ENCODE measurements at places on chromosomes 4 and X.

GRCh38 chrX:136525738-136526606 lies 6.0 kb upstream of the VGLL1 start:
- DNase-seq: no peak

GRCh38 chr4:189660722-189661360 lies 279.8 kb upstream of the FRG1 start:
- no peak for DNase-seq

DNA sequence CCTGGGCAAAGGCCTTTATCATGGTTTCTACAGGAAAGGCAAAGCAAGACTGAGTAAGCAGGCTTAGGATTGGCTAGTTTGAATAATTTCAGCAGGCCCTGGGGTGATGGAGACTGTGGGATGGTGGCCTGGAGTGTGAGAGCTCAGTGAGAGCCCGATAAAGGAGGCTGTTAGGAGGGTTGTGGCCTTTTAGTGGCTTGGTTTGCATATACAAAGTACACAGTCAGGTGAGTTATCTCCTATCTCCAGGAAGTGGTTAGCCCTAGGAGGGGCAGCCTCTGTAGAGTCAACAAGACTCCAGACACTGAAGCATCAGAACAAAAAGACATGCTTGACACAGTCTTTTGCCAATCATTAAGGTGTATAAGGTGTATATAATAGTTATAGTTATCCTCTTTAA lies 157.2 kb downstream of the CFAP299 start:
- DNase-seq: no peak

DNA sequence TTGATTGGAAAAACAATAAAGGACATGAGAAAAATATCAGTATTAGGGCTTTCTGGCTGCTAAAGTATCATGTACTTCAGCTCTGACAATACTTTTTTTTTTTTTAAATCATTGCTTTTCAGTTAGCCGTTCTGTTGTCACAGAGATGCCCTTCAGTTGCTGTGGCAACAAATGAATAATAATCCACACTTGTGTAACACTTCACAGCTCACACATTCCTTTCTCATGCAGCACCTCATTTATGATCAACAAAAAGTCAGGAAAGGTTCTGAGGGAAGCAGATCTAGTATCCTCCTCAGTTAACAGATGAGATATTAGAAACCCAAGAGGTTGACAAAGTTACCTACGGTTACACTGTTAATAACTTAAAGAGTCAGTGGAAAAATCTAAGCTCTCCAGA lies 444.2 kb upstream of the SLIT2 start:
- no peak for DNase-seq

DNA sequence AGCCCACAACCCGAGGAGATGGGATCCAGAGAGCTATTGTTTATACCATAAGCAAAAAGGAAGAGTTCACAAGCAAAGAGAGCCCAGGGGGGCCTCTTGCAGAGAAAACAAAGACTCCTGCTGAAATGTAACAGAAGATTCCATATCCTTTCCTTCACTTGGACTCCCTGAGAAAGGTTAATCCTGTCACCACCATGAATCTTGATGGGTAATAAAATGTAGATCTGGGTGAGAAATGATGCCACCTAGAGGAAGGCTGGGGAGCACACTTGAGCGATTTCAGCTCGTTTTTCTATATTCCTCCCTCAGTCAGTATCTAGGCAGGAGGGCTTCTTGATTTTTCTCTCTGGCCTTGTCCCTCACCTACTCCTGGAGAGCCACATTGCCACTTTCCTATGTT lies 10.2 kb upstream of the KCNE5 start:
- DNase-seq: no peak

GRCh38 chrX:74931214-74931613 lies 6.0 kb upstream of the NEXMIF start:
- DNase-seq: no peak

GRCh38 chr4:91322961-91323360 lies 980.8 kb upstream of the GRID2 start:
- no peak for DNase-seq

- DNase-seq: no peak
These were observed 469.1 kb downstream of the GBA3 start for GRCh38 chr4:23161787-23162186.

DNA sequence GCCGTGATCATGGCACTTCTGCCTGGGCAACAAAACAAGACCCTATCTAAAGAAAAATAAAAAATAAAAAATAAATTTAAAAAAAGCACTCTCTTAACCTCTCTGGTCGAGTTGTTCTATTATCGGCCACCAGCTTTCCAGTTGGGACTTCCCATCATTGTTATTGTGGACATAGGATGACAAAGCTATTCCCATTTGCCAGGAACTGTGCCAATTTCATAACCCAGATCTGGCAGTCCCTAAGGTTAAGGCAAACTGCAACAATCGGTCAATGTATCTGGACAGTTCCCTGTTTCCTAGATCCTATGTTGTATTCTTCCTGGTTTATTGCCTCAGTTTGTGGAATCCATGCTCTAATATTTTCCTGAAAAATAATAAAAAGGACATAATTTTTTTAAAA lies 17.8 kb upstream of the ANXA5 start:
- no peak for DNase-seq

DNA sequence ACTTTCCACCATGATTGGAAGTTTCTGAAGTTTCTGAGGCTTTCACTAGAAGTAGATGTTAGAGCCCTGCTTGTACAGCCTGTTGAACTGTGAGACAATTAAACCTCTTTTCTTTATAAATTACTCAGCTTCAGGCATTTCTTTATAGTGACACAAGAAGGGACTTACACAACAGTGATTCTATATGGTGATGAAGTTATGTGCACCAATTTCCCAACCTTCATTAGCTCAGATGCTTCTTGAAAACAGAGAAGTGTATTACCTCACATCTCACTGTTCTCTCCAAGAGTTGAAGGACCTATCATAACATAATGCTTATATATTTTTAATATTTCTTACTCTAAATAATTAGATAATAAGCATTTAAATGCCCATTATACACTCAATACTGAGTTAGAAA lies 202.1 kb upstream of the ANXA10 start:
- DNase-seq: no peak

DNA sequence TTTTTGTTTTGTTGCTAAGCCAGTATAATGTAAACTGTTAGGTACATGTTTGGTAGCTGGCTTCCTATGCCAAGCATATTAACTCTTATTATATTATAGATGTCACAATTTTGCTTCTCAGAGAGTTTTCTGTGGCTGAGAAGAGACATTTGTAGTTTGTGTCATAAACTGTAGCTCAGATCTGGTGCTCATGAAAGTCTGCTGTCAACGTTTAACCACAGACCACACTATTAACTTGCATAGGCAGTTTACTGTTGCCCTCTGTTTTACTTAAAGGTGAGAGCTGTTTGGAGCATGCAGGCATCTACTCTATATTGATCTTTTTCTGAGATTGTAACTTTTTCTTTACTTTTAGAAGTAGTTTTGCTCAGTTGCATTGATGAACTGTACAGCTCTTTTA lies 166.8 kb downstream of the TLL1 start:
- no peak for DNase-seq

GRCh38 chr4:17324386-17324830 lies 187.5 kb downstream of the QDPR start:
- no peak for DNase-seq

DNA sequence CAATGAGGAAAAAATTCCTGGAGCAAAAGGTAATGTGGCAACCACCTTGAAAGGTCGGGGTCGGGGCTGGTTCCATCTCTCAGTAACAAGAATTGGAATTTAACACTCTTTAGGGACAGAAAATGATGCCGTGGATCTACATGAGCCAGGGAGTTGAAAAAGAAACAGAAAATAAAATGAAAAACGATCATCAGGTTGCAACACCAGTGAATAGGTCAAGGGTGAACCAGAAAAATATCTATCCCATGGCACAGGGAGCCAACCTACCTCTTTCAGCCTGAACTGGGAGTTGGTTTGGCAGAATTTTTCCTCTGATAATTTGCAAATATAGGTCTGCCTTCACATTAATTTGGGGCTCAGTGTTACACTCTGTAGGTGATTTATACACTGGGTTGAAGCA lies 93.7 kb downstream of the C4orf33 start:
- DNase-seq: no peak

- peak; percentile 24 for DNase-seq
These were observed 56.4 kb downstream of the PHKA2 start for GRCh38 chrX:18927558-18927957.

DNA sequence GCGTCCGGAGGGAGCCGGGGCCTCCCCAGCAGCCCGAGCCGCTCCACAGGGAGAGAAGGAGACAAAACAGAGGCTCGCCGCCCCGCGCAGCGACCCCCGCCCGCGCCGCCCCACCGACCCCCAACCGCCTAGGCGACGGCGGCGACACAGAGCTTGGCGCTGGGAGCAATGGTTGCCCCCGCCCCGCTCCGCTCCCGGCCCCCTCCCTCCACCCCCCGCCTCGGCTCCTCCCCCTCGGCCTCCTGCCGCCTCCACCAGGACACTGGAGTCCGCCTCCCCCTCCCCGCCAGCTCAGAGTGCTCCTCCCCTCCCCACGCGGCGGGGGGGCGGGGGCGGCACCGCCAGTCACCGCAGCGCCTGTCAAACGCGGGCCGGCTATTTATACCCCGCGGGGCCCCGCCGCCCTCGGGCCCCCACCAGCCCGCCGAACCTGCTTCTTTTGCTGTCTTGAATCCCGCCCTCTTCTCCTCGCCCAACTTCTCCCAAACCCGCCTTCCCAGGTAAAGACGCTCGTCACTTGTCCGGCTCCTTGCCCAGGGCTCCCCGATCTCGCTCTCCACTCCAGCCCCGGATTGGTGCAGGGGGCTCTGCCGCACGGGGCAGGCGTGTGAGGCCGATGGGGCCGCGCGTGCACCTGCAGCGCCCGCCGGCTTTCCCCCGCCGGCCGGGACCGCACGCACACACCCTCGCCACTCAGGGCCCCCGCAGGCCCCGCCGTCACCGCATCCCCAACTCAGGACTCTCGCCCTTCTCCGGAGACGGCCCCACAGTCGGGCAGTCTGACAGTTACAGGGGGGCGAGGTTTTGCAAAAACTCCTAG lies at the start of gene ELF2:
Gene ELF2 (minus strand): TSS at position 170 of the 820 bp plus-strand sequence. CDS start 39,517 bp downstream, outside the sequence.
- DNase-seq: peak; percentile 67

- no peak for DNase-seq
These were observed 115.0 kb downstream of the VCX3B start for GRCh38 chrX:8579602-8580001.

DNA sequence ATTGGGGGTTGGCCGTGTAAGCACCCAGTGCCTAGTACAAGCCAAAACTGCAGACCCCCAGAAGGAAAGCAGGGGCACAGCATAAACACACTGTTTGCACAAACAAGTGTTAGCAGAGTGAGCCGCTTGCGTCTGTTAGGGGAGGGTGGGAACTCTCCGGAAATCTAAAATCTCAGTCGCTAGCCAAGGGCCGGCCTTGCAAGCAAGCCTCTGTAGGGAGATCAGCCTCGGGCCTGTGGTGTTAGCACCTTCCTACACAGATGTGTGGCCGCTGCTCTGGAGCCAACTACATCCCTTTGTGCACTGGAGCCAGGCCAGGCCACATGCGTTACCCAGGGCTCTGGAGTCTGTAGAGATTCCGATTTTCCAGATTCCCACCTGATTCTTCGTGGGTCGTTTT lies 67.1 kb downstream of the GPR143 start:
- DNase-seq: no peak

DNA sequence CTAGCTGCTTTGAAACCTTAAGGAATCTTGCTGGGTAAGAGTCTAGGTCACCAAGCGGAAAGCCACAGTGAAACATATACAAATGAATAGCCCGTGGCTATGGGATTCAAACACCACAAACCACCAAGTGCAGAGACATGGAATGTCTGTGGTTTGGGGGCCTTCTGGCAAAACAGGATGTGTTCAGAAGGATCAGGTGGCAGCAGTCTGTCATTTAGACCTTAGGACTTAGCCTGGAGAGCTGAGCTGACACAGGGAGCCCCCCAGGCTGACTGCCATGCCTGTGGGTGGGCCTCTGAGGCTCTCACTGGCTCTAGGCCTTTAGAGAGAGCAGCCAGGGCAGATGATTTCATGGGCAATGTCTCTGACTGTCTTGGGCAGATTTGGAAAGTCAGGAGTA lies 225.6 kb downstream of the FBXW7 start:
- DNase-seq: no peak

DNA sequence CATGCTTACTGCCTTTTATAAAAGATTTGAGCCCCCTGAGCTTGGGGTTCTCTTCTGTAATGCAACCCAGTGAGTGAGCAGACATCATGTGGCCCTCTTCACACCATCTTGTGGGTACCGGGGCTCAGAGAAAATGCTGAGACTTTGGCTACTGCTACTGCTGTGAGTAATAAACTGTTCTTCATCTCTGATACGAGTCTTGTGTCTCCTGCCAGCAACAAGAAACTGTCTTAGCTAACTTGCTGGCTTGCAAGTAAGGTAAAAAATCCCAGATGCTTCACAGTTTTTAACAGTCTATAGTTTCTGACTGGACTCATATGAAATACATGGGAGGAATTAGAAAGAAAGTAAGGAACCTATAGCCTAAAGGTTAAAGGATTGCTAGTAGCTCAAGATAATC lies 148.3 kb downstream of the GPC3 start:
- no peak for DNase-seq

- no peak for DNase-seq
These were observed 33.4 kb downstream of the SLC2A9 start for GRCh38 chr4:9987749-9988362.

DNA sequence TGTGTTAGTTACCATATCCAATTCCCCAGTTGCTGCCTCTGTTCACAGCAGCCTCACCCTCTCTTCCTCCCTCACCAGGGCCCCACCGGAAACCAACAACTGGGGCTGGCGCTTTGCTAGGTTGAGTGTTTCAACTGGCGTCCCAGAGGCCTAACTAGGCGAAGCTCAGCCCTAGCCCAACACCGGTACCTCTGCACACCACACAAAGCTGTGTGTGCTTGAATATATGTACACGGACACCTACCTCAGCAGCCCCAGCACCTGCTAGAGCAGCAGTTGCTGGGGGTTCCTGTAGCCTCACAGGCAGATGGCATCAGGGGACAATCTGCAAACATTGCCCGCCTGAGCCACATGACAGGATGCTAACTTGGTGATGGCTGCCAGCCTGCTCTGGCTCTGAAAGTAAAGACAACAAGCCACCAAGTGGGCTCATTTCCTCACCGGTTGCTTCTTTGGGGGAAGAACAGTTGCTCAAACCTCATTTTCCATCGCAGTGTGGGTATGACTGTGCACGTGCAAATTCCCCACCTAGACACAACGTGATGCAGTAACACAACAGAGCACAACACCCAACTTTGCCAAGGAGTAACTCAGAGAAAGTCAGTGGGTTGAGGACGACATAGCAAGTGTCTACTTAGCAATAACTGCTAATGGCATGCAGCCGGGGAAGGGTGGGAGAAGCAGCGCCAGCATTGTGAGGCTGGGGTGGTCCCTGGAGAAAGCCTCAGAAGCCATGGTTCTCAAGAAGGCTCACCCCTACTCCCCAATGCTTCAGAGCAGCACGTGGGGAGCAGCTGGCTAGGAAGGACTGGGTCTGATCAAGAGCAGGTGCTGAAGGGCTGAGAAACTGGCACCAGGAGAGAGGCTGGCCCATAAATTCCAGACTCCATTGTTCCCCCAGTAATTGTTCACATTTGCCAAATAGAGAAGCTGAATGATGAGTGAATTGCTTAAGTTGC lies 139.5 kb downstream of the SH3KBP1 start:
- no peak for DNase-seq

DNA sequence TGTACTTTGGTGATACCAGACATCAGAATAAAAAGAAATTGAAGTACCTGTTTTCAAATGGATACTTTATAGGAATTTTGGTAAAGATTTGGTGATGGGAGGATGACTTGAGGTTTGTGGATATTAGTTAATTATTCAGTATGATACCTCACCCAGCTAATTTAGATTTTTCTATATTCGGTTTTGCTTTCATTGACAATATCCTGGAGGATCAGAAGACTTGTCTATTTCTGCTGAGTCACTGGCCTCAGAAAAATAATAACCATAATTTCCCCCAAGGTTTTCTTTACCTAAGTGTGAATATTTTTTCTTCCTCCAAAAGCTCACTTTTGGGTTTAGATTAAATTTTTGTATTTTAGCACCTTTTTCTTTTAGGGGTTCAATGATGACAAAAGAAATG lies 100.2 kb downstream of the EGF start:
- DNase-seq: no peak
